HAP-1 (cell line): ENCODE measurements at places on chromosomes 3 and 15.
A peak's percentile ranks its signal among the peaks of the same experiment; 100 is the strongest.

DNA sequence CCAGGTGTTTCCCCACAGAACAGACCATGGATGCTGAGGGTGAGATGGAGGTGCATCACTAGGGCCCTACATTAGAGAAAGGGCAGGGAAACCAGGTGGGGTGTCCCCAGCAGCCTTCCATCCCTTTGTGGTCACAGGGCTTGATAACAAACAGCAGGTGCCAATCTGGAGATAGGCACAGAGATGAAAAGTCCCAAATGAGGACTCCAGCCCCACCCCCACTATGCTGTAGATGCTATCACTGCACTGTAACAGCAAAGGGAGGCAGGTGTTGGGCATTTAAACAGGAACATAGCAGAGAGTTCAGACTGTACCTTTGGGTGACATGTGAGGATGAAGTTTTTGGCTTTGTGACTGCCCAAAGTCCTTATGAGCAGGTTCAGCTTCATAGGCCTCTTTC is 21.4 kb downstream of the IL20RB start:
- DNase-seq, result no peak

GRCh38 chr15:27796405-27797320 is 302.5 kb downstream of the OCA2 start:
- DNase-seq, result no peak

DNA sequence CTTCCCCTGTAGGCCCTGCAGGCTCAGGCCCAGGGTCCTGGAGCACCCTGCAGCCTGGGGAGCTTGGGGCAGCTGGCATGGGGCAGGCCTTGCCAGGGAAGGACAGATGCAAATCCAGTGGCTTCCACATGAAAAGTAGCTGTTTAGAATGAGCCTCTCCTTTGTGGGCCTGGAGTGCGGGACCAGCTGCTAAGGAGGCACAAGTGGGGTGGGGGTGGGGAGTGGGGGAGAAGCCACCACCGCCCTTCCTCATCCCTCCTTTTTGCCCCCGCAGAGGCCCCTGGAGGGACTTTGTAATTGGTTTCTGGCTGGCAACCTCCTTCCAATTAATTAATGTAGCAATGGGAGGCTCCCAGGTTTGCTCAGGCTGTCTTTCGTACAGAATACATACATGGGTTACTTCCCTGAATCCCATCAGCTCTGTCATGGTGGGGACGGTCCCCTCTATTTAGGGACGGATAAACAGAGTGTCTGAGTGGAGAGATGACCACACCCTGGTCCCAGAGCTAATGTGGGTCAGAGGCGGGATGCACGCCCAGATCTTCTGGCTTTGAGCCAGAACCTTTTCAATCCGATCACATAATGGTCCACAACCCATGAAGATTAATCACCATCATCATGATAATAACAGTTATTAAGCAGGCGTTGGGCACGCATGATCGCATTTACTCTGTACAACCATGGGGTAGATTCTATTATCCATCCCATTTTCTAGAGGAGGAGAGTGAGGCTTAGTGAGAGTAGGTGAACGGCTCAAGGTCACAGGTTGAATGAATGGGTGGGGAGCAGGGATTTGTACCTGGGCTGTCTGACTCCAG is 6.2 kb downstream of the CORO2B start:
- DNase-seq, result no peak

- DNase-seq, result no peak
Measured at GRCh38 chr15:33955945-33956344, 12.4 kb upstream of the CHRM5 start.

DNA sequence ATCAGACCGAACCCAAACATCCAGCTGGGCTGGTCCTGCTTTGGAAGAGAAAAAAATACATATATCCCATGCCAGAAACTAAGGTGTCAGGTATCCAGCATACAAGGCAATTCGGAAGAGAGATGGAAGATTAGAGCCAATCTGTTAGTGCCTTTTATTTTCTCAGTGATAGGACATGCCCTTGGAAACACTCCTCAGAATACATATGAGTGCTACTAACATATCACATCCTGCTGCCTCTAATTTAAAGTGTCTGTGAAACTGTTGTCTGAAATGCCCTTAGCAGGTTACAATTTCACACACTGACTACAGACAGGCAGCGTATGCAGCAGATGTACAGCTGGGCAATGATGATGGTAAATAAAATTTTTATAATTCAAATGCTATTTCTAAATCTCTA is 78.9 kb downstream of the RBPMS2 start:
- DNase-seq, result no peak

DNA sequence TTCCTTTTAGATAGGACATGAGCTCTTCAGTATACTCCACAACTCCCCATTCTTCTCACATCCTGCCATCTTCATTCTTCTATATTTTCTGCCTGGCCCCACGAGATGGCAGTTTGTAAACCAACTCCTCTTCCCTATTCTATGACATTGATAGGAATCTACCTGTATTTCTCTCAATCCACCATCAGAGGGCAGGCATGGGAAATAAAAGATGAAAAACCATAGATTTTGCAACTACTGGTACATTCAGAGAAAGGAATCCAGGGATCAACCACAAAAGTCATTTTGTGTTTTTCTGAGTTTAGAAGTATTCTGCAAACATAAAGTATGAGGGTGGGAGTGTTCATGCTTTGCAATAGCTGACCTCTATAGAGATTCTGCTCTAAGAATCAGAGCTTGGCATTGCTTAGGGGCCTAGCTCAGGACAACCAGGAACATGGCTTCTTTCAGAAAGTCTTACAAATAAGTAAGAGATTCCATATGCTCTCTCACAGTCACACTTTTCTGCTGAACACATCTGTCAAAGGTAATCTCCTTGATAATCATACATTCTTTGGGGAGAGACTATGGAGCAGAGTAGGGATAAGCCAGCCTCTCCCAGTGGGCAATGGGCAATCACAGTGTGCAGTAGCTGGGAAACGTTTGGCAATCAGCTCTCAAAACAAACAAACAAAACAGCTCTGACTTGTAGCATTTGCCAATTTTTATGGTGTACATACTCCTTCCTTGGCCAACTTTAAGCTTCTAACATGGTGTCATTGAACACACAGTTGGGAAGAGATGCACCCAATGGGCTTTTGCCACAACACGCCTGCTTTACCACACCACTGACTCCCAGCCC is 43.1 kb upstream of the SLC25A36 start:
- peak; percentile 28 for DNase-seq

DNA sequence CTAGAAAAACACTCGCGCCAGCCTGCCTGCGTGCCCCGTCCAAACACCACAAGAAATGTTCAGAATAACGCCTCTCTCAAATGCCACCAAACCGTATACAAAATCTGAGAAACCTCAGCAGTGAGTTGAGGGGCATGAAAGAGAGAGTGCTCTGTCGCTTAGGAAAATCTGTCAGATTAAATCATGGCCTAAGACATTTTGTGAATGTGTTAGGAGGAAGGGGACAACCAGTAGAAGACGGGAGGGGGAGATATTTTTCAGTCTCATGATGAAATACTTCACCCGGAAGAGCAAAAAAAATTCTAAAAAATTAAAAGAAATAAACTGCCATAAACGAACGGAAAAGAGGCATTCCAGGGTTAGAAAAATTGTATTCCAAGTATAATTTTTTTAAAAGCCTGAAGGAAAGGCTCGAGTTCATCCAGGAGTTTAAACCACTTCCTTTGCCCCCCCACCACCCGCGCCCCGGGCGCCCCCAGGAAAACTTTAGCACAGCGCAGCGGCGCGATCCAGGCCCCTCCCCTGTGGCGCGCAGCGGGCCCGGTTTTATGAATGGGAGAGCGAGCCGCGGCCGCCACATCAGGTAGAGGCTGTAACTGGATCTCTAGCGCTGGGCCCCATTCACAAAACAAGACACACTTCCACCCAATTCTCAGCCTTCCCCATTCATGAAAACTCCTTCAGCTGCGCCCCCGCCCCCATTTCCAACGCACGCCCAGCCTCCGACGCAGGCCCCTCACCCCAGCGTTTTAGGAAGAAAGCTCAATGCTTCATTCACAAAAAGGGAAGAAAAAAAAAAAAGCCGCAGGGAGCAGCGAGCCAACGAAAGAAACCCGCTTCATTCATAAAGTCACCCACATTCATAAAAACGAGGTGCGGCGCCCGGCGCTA is 1.4 kb downstream of the ETV5 start:
- DNase-seq, result peak; percentile 90

- DNase-seq, result no peak
Measured at GRCh38 chr3:43953380-43953779, 262.6 kb downstream of the ABHD5 start.

- DNase-seq, result no peak
Measured at GRCh38 chr3:175640958-175641357, 781.8 kb downstream of the NAALADL2 start.

DNA sequence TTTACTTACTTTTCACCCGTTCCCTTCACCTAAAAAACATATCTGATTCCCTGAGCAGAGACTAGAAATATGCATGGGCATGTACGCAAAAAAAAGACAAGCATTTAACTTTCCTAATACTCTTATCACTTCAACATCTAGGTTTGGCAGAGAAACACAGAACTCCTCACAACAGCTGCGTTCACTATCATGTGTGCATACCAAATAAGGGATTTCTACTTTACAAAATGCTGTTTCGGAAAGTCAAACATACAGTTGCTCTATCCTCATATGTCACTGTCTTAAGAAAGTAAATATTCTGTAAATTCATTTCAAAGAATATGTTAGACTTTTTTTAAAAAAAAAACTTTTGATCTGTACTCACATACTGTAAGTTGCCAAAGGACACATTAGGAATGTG is 65.1 kb upstream of the CBLB start:
- DNase-seq, result no peak
